CD4-positive, alpha-beta T cell treated with Interleukin-4 for 4 hours (primary cell): ENCODE measurements at places on chromosomes 2 and 18.
A peak's percentile ranks its signal among the peaks of the same experiment; 100 is the strongest.

DNA sequence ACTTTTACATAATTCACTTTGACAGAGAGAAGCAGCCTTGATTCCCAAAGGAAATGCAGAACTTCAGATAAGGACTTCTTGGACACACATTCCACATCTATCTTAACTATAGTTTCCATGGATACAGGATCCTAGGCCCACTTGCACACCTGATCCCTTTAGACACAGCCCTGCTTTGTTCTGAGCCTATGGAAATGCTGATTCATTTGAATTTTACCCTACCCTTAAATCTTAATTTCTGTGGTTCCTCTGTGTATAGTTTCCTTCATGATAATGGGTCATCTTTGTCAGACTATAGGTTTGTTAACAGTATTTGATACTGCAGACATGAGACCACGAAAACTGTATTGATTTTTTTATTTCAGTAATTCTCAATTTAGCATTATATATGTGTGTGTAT is 77.4 kb downstream of the ACTR3 start:
- no peak for DNase-seq

DNA sequence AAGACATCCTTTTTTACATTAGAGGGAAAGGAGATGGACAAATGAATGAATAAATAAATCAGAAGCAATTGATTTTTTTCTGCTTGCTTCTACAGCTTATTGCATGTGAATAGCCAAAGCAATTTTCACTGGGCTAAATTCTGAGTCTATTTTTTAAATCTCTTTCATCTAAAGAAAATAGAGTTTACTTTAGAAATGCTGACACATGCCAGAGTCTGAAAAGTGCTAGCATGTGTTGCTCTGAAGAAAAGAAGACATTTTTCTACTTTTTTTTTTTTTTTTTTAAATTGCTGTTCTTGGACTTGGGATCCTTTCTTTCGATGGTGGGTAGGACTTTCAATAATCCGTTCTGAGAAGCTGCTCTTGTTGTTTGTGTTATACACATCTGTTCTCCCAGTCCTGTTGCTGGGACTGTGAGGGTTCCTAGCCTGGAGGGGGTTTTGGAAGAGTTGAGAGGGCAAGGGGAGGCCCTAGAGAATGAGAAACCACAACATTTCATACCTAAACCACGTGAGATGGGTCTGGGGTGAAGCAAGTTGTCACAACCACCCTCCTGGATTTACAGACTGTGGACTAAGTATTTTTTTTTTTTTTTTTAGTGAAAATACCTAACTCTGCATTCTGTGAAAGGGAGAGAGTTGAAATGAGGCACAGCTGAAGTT is 193.5 kb downstream of the PRKCE start:
- no peak for DNase-seq

- DNase-seq, result peak; percentile 83
Measured at GRCh38 chr2:30165050-30165520, 18.3 kb downstream of the YPEL5 start.

- DNase-seq, result peak; percentile 68
Measured at GRCh38 chr2:191155608-191156071, 4.8 kb upstream of the STAT4 start.

DNA sequence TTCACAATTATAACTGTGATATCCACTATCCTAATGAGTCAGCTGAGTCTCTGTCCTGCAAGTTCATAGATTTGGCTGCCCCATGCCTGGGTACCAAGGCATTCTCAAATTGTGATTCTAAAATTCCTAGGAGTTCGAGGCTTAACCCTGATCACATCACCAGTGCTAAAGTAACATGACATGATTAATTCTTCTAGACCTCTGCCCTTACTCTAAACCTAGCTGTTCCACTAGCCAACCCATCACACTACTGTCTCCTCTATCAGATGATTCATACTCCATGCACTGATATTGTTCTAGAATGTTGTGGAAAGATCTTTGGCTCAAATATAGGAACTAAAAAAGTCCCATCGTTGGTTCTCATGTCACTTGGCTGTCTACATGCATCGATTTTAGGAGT is 487.6 kb downstream of the PIK3C3 start:
- DNase-seq, result no peak

DNA sequence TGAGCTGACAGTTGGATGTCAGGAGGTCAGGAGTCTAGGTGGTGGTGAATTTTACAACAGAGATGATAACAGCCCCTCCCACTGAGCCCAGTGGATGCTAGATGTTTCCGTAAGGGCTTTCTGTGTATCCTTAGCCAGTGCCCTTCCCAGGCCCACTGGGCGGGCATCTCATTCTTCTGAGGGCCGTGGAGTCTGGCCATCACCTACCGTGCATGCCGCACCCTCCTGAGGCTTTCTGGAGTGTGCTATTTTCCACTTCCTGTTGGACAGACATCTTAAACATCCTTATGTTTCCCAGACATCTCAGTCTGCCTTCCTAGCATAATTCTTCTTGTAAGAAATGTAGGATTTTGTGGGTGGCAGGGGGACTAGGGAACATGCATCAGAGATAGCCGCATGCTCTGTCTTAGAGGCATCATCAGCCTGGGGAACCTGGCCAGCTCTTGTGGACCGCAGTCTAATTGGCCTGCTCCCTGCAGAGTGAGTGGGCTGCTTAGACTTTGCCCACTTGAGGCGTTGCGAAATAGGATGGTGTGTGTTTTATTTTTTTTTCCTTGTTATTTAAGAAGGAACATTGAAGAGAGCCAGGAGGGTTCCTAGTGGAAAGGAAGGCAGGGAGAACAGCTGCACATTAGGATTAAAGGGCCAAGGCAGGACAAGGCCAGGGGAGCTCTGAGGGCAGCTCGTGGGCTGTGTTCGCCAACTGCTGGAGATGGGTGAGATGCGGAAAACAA is 135.8 kb downstream of the SH3RF3 start:
- DNase-seq, result no peak

GRCh38 chr2:85678794-85679672 is 11.0 kb upstream of the SFTPB start:
- peak; percentile 58 for DNase-seq

DNA sequence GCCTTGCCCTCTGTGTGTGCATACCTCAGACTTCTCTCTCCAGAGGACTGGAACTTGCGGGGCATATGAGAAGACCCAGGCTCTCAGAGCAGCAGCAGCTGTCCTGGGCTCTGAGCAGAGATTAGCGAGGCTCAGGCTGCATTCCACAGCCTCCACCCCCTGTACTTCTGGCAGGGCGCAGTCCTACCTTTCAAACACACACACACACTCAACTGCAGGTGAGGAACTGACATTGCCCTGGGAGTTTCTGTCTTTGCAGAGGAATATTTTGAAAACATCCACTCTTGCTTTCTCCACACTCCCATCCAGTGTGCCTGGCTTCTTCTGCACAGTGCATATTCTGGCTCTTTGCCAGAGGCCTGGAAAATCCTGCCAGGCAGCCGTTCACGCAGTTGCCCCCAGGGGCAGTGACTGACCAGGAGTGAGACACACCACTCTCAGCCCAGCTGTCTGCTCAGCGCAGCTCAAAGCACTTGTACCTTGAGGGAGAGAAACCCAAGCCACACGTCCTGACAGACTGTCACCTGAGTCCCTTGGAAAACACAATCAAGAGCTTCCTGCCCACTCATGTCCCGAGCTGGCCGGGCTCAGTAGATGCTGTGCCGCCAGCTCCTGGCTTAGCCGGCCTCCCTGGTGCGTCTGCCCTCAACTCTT is 460.8 kb downstream of the RNF144A start:
- no peak for DNase-seq

GRCh38 chr2:70927641-70928040 is 8.1 kb upstream of the ATP6V1B1 start:
- no peak for DNase-seq

DNA sequence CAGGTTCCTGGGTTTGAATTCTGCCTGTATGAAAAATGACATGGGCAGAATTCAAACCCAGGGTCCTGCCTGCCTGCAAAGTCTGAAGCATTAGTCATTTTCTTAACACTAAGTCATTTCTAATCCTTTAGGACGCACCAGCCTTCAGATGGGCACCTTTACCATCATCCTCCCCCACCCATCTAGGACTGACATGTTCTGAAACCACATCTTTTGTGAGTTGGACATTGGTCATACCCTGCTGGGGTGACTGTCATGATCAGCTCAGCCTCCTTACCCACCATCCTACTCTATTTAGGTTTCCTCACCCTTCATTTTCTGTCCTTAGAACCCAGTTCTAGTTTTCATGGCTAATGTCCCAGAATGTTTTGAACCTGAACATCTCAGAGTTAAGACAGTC is 104.9 kb downstream of the TRIB2 start:
- DNase-seq, result no peak

GRCh38 chr18:36492604-36493329 is 195.3 kb downstream of the FHOD3 start:
- no peak for DNase-seq

- DNase-seq, result no peak
Measured at GRCh38 chr18:27921904-27922751, 254.8 kb downstream of the CDH2 start.

- no peak for DNase-seq
Measured at GRCh38 chr18:38042211-38042890, 476.8 kb upstream of the CELF4 start.

- no peak for DNase-seq
Measured at GRCh38 chr18:24039671-24040070, 25.1 kb downstream of the TTC39C start.

GRCh38 chr2:32474381-32474780 is 117.6 kb downstream of the BIRC6 start:
- no peak for DNase-seq

DNA sequence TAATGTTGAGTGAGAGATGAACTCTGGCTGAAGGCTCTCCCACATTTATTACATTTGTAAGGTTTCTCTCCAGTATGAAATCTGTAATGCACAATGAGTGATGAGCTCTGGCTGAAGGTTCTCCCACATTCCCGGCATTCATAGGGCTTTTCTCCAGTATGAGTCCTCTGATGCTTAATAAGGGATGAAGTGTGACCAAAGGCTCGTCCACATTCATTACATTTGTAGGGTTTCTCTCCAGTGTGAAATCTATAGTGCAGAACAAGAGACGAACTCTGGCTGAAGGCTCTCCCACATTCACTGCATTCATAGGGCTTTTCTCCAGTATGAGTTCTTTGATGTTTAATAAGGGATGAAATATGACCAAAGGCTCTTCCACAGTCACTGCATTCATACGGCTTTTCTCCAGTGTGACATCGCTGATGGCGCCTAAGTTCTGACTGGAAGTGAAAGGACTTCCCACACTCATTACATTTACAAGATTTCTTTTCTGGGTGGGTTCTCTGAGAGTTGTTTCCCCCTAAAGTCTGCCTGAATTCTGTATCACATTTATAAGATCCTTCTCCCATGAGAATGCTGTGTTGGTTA is 10.2 kb downstream of the ZNF514 start:
- no peak for DNase-seq

DNA sequence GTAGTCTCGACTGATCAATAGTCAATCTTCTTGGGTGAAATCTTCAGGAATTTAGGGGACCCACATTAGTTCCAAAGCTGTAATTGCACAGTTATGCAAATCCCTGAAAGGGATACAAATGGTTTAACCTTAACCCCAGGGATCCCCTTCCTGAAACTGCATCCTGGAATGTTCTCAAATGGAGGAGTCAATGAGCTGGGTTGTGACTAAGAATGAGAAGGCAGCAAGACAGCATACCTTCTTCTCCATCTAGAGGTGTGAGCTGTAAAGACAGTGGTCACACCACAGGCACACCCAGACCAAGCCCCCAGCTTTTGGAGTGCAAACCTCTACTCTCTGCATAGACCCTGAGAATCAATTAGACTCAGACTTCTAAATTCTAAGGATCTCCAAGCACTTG is 164.7 kb upstream of the MEIS1 start:
- DNase-seq, result no peak

- DNase-seq, result no peak
Measured at GRCh38 chr18:2961821-2962220, 51.1 kb downstream of the LPIN2 start.

DNA sequence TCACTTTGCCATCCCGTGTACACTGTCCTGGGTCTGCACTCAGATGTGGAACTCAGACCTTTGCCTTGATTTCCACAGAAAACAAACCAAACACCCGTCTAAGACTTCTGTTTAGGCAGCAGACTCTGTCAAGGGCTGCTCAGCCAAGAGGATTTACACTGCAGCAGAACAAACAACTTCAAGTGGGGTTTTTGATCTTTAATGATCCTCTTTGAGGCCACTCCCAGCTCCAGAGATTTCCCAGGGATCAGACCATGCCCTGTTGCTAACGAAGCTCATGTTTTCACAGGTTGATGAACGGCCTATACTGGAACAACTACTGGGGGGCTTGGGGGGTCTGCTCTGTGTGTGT is 52.5 kb upstream of the LGALSL start:
- no peak for DNase-seq

DNA sequence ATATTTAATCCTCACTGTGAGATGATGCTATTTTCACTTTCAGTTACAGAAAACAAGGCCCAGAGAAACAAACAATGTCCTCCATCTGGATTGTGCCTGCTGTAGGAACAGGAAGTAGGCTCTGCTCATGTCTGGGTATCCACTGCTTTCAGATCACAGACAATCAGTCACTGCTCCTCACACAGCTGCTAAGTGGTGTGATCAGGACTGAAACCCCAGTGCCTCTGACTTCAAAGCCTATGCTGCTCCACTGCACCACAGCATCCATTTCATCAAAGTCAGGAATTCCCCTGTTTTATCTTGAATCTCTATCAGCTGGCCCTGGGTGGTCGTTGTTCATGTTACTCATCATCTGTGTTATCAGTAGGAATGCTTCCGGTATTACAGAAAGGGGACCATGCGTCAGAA is 303.8 kb upstream of the TRIB2 start:
- peak; percentile 58 for DNase-seq

GRCh38 chr2:71927757-71928715 is 219.6 kb downstream of the CYP26B1 start:
- no peak for DNase-seq

GRCh38 chr18:75728621-75729020 is 301.1 kb upstream of the SMIM21 start:
- no peak for DNase-seq

DNA sequence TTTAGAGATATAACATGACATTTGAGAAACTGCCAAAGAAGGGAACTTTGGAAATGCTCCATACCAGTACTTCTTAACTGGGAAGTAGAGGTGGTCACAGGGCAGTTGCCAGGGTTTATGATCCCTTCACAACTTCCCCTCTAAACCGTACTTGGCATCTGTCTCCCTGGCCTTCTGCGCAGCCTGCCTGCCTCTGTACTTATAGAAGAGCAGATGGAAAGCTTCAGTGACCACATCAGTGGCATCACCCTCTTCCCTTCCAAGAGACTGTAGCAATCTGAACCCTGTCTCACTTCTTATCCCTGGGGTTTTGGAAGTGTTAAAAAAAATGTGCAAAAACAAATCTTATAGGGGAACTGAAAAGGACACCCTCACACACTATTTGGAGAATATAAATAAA is 64.1 kb downstream of the EIF2AK3 start:
- DNase-seq, result no peak

GRCh38 chr2:85988175-85988913 is 99.6 kb upstream of the ST3GAL5 start:
- no peak for DNase-seq

GRCh38 chr18:55998071-55998522 is 410.1 kb upstream of the TCF4 start:
- DNase-seq, result no peak
